NCI-H2171 (cell line): ENCODE measurements at places on chromosomes 4 and X.

- no peak for DNase-seq
These were observed 152.3 kb downstream of the LRBA start for GRCh38 chr4:150862829-150863228.

GRCh38 chr4:7754565-7755262 is 184.9 kb downstream of the AFAP1 start:
- DNase-seq, result no peak

DNA sequence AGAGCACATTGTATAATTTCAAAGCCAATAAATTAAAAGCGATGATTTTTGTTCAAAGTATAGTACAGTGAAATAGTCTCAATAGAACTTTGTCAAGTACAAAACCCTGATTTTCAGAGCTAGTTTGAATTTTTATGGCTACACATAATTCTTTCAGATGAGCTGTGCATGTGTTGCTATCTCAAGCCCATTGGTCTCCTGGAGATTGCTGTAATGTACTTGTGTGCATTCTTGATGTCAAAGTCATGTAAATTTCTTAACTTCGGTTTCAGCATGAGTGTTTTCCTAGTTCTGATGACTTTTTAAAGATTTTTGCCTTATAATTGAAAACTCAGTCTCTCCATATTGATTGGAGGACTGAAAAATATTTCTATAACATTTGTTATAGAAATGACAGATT is 200.8 kb downstream of the CEP135 start:
- DNase-seq, result no peak

DNA sequence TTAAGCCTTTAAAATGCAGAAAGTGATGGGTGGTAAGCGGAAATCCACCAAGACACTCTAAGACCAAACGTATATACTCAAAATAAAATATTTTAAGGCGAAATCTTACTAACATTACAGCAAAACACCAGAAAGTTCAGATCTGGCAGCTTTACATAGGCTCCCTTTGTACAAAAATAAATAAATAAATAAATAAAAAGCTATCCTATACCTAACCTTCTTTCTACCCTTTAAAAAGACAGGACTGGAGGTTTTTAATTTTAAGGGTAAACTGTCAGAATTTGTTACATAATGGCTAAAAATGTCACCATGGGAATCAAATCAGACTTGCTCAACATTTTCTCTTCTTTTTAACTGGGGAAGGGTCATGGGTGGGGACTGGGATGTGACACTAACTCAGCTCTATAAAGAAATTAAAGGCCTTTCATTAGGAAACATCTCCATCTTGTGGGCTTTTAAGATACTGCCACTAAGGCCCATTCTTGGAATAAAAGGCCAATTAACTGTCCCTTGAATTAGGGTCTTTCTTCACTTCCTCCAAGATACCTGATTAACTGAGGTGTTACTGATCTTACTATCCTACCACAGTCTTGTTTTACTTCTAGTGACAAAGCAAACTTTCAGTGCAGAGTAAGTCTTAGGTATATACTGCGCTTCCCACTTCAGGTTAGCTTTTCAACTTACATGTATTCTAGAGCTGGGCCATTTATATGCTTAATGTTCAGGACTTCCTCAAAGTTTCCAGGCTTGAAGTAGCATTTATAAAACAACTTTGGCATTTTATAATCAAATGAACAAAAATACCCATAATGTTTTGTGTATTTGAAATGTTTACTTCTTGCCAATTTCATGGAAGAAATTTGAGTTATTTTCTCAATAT is 13.3 kb downstream of the HNRNPD start:
- DNase-seq, result no peak

DNA sequence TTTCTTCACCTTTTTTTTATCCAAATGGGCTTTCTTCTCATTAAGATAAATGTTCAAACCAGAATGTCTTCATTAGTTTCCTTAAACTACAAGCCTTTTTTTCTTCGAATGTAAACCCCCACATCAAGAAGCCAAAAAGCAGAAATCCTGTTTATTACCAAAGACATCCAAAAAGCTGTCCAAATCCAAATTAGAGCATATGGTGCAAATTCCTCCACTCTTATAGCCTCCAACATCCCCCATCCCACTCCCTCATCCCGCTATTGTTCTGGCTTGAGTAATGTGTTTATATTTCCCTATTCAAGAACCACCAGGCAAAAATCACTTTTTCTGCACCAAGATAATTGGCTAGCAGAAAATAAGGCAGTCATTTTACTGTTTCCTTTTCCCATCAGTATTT is 315.1 kb upstream of the ADGRL3 start:
- DNase-seq, result no peak

GRCh38 chrX:2811271-2811670 is 17.5 kb upstream of the GYG2 start:
- no peak for DNase-seq
